ENCODE measurements at places on chromosomes 5 and 9. TPM values are rescaled to one million over a fixed set of nuclear protein-coding genes. Genes with fewer than 3 reads are reported as not detected.

- DNase-seq: no peak
Observed at GRCh38 chr9:19976226-19976625, 187.4 kb upstream of the SLC24A2 start.

DNA sequence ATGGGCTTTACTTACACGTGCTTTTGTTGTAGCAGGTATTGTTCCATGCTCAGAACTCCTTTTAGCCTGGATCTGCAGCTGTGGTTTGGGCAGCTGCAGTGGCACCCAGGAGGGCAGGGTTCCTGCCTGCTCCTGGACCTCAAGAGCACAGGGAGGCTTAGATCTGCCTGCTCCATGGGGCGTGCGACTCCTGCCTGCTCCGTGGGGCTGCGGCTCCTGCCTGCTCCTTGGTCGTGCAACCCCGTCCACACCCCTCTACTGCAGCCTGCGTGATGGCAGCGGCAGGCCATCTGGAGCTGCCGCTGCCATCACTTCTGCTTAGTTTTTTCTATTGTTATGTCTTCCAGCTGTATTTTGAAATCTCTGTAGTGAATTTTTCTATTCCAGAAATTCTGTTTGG lies 11.7 kb upstream of the UGT3A2 start:
- DNase-seq: no peak

IFNA2 gene
- total RNA-seq: not detected

- no peak for DNase-seq
Observed at GRCh38 chr9:133739408-133740280, 1.5 kb upstream of the SARDH start.
